Left renal pelvis (tissue), 4 donors: ENCODE measurements at places on chromosomes 13 and 19. TPM values are rescaled to one million over a fixed set of nuclear protein-coding genes. Genes with fewer than 3 reads are reported as not detected.

The IGFL4 gene
- 1.1 TPM for polyA plus RNA-seq

The IZUMO4 gene
- 7.0 TPM for polyA plus RNA-seq

The ZNF534 gene
- 0.53 TPM for polyA plus RNA-seq

The PALM3 gene
- 16.4 TPM for polyA plus RNA-seq

The TNFRSF19 gene
- 49.0 TPM for polyA plus RNA-seq

The CCDC169 gene
- polyA plus RNA-seq: 6.2 TPM

The ARRDC2 gene
- 3.8 TPM for polyA plus RNA-seq

The TMEM147 gene
- polyA plus RNA-seq: 88.3 TPM

The PLEKHF1 gene
- polyA plus RNA-seq: 1.2 TPM

The RAD23A gene
- polyA plus RNA-seq: 75.7 TPM

The TUBB4A gene
- polyA plus RNA-seq: 35.9 TPM

The DOCK6 gene
- 56.0 TPM for polyA plus RNA-seq

The HAUS8 gene
- 10.6 TPM for polyA plus RNA-seq

The PSG7 gene
- polyA plus RNA-seq: not detected

The ZNF845 gene
- 7.7 TPM for polyA plus RNA-seq

The LIM2 gene
- polyA plus RNA-seq: 0.70 TPM

The SLC7A10 gene
- 0.42 TPM for polyA plus RNA-seq
